Cerebellar nuclear complex (tissue), 1 donor: ENCODE measurements at places on chromosomes 4 and X.

- DNase-seq: no peak
Measured at GRCh38 chr4:72318421-72319170, 250.4 kb downstream of the ADAMTS3 start.

GRCh38 chrX:154490021-154490413 lies 412 bp downstream of the SLC10A3 start:
- no peak for DNase-seq

GRCh38 chr4:53644607-53645006 lies 53.3 kb upstream of the LNX1 start:
- DNase-seq: no peak

DNA sequence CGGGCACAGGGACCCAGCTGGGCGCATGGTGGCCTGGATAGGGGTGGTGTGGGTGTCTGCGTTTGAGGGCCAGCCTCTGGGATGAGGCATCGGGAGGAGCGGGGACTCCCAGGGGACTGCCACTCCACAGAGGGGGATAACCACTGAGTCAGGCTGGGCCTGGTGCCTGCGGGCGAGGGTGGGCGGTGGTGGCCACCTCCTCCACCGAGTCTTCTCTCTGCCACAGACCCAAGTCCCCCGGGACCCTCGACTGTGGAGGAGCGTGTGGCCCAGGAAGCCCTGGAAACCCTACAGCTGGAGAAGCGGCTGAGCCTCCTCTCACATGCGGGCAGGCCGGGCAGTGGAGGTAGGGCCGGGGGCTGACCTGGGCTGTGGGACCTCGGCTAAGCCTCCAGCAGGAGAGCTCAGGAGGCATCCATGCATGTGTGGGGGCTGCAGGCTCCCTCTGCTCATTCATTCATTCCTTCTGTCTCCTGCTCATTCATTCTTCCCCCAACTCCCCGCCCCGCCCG lies 26.4 kb downstream of the DOK7 start:
- no peak for DNase-seq

- no peak for DNase-seq
Measured at GRCh38 chr4:173001571-173001970, 167.0 kb upstream of the GALNT7 start.

DNA sequence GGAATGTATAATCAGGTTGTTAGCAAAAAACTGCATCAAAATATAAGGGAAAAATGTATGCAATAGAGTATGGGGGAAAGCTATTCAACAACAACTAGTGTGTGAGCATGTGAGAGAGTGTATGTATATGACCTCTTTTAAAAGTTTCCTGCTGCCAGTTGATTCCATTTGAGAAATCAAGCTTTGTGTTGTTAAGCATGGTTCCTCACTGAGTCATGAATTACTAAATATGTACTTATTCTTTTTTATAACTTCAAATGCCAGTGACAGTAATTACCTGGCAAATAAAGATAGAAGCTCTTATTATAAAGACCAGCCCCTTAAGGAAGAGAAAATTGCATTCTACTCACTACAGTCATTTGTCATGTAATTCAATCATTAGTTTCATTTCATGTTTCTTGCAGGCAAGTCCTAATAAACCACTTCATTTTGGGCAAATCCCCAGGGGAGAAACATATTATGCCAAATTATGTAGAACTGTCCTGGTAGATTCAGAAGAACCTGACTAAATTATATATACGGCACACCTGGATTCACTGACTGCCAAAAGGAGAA lies 19.2 kb downstream of the RASGEF1B start:
- DNase-seq: no peak

GRCh38 chr4:151485541-151486131 lies 76.7 kb downstream of the FHIP1A start:
- no peak for DNase-seq

DNA sequence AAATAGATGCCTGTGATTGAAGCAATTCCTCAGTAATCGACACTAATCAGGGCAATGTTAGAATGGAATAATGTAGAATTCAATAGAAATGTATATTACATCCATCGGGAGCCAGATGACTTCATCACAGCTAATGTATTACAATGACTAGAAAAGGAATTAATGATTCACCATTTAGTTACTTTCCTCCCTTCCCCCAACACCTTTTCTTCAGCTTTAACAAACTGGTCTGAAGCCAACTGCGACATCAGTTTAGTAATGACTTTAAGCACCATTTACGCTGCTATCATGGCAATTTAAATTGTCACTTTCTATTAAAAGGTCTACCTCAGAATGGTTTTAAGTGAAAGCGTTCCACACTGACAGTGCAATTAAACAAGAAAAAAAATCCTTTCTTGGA lies 45.1 kb downstream of the SUPT20HL2 start:
- DNase-seq: no peak

DNA sequence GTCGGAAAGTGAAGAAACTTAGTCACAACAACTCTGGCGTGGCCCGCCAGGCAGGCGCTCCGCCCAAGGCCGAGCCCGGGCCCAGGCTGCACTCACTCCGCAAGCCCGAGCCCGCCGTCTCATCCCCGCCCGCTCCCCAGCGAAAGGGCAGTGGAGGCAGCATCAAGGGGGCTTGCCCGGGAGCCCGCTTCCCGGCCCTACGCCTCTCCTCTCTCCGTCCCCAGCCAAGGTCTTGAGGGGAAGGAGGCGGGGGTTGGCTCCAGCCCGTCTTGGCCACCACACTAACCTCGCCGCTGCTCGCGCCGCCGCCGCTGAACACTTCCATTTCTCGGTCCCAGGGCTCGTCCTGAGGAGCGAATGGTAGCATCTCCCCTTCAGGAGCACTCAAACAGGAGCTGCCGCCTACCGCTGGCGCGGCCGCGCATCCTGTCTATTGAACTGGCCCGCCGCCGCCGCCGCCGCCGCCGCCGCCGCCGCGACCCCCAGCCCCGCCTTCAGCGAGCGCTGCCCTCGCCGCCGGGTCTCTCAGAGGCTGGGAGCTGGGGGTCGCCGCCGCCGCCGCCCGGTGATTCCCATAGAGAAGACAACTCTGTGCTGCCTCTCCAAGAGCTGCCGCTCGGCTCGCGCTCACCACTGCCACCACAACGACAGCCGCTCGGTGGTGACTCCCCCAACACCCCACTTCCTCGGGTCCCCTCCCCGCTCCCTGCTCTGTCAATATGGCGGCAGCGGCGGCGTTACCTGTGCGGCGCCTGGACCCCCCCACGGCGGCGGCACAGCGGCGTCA lies at the start of gene RPS6KA6:
Gene RPS6KA6, minus strand, starts transcription at position 667 of the 787 bp plus-strand sequence. Its CDS starts 300 bp downstream, at position 367.
- DNase-seq: no peak

DNA sequence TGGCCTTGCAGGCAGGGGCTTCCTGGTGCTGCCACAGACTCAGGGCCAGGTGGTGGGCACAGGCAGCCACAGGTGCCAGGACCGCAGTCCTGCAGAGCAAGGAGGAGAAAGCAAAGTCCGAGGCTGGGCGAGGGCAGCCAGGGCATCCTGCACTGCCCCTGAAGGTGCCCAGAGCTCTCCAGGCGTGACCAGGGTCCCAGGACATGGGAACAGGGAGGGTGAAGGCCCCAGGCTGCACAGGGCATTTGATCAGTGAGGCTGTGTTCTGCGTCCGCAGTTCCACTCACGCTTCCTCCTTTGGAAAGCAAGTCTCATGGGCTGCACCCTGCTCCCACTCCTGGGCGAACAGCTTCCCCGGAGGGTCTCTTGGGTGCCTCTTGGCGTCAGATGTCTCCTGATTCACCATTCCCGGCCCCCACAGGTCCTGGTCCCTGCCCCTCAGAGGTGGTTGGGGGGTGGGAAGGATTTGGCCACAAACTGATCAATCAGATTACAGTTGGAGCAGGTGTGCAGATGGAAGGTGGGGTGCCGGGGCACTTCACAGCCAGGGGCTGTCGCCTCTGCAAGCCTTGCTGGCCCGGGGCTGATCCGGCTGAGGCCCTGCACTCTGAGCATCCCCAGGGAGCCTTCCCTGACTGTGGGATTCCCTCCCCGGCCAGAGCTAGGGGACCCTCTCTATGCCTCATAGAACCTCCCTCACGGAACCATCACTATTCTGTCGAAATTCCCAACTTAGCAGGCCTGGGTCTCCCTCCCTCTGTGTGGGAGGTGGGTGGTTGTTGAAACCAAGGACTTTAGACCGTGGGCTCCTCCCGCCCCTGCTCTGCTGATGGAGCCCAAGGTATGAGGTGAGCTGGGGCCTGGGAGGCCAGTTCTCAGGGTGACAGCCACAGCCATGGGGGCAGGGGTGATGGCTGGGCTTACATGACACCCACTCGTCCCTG lies 3.3 kb downstream of the SH3TC1 start:
- no peak for DNase-seq

DNA sequence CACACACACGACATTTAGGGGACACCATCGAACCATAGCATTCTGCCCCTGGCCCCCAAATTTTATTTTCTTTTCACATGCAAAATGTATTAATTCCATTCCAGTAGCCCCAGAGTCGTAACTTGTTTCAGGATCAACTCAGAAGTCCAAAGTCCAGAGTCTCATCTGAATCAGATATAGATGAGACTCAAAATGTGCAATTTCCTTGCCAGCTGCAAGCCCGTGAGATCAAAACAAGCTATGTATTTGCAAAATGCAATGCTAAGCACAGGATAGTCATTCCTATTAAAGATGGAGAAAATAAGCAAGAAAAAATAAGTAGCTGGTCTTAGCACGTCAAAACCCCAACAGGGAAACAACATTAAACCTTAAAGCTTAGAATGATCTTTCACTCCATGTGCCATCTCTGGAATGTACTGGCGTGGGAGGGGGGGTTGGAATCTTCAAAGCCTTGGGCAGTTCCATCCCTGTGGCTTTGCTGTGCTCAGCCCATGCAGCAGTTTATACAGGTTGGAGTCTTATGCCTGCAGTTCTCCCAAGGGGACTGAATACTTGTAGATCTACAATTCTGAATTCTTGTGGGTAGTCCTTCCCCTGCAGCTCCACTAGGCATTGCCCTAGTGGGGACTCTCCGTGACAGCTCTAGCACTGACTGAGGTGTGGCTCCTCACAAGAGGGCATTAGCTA lies 47.7 kb upstream of the SYTL5 start:
- DNase-seq: no peak

DNA sequence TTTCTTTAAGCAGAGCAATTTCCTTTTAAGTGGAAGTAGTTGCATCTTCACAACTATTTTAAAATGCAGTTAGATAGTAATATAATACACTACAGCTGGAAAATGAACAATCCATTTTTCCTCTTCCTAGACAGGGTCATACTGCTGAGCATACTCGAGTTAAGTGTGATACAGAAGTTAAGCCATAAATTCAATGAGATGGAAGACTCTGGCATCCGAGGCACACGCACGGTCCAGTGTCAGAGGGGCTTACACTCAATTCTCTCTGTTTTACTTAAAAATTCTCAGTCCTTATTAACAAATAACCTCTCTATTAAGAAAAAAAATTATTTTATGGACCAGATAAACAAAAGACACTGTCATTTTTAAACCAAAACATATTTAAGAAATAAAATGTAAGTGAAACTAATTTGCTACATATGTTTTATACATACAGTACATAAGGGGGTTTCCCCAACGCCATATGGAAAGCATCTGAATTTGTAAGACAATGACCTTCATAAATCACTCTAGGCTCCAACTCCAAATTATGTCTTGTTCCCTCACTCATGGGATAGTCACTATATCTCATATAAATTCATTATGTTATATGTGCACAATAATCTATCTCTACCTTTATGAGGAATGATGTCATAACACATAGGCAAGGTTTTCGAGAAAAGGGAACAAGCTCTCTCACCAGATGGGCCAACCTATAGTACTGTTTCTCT lies 315.3 kb downstream of the PAPSS1 start:
- DNase-seq: no peak

DNA sequence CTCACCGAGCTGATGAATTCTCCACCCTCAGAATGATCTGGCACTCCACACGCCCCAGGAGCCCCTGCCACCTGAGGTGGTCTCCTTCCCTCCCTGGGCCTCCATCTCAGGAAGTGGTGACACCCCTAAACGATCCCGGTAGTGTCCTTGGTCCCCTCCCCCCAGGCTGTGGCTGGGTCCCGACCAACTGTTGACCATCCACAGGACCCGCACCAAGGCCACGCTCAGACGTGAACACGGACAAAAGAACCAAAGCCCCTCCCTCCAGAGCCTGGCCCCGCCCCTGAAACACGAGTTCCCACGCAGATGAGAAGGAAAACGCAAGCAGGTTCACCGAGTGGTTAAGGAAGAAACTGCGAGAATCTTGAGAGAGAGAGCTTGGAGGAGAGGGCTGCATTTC lies 16.6 kb downstream of the LRPAP1 start:
- DNase-seq: no peak

DNA sequence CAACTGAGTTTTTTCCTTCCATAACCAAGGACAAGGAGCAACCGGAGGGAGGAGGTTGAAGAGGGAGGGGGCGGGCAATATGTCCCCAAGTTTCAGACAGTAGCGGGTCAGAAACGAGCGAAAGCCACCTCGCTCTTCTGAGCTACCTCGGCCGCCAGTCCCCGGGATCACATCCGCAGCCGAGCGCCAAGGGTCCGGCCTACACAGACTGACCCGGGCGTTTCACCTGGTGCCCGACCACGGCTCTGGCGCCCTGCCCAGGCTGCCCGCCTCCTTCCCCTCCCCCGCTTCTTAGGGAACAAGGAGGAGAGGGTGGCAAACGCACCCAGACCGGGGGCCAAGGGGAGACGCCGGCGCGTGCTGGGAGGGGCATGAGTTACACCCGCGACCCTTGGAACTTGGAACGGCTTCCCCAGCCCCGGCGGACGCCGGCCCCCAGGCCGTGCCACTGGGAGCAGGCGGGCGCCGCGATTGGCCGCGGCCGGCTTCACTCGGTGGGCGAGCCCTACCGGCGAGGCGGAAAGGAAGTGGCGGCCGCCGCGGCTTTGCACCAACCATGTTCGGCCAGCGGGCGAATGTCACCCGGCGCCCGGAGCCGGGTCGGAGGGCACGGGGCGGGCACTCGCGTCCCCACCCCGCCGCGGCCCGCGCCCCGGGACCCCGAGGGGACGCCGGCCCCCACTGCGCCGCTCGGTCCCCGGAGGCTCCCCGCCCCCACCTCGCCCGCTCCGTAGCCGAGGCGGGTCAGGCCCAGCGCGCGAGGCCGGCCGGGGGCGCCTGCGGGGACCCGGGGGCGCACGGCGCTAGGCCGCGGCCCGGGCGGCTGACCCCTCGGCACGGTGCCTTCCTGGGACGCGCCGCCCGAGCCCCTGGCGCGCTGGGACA lies 1.5 kb downstream of the IRF2 start:
- no peak for DNase-seq

- no peak for DNase-seq
Measured at GRCh38 chrX:129793604-129794191, 13.9 kb downstream of the SASH3 start.

DNA sequence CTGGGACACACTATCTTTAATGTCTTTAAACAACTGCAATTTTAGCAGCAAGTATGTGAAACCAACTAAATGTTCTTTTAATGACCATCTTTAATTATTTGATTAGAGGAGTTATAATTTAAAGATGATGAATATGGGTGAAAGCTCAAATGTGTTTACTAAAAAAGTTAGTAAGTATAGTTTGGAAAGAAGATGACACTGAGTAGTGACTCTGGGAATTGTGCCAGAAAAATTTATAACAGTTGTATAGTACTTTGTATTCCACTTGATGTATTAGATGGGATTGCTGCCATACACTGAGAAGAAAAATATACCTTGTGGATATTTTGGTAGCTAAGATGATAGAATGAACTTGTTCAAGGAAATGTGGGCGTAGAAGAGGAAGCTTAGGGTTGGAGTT lies 19.5 kb upstream of the PACRGL start:
- DNase-seq: no peak
